Amygdala (tissue), 56 donors: ENCODE measurements at places on chromosomes 12 and 14.

DNA sequence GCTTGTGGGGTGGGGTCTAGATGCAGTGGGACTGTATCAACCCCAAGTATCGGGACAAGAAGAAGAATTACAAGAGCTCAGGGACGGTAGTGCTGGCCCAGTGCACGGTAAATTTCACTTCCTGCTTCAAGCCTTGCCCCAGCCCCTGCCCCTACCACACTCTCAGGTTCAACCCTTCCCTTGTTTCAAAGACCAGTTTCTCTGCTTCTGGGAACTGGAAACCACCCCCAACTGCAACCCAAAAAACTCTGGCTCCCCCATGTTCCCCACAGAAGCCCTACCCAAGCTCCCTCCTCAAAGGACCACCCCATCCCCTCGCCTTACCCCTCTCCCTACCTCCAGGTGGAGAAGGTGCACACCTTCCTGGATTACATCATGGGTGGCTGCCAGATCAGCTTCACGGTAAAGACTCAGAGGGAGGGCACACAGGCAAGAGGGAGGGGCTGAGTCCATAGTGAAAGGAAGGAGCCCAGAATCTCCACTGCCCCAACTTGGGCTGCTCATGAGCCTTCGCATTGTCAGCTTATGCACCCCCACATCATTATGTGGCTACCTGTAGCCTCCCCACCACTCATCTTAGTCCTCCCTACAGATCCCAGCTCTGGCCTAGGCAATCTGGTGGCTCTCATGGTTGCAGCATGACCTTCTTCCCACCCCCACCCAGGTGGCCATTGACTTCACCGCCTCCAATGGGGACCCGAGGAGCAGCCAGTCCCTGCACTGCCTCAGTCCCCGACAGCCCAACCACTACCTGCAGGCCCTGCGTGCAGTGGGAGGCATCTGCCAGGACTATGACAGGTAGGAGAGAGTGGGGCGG lies 4.3 kb downstream of the CPNE6 start:
- DNase-seq, result no peak

GRCh38 chr12:120247621-120248030 lies 17.9 kb downstream of the PXN start:
- no peak for DNase-seq

DNA sequence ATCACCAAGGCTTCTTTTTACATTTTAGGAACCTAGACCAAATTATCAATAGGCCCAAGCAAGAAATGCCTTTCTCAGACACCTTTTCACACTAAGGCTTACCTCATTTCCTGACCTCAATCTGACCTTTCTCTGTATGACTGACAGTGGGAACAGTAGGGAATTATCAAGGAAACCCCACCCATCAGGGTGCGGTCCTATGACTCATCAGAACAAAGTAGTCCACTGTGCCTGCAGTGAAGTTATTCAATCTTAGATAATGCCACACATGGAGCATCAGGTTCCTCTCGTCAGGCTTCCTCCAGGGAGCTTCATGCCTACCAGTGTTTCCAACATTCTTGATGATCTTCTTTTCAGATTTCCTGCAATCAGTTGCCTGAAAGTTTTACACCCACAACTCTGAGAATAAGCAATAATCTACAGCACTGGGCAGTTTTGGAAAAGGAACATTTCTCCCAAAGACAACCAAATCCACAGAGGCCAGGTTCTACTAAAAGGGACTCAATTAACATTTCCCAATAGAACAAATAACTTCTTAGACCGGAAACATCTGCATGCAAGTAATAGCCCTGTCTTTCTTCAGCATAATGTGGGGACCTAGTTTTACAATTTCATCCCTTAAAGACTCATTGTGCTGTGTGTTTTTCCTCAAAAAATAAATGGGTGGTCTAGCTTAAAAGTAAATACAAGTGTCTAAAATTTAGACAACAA lies 35.9 kb upstream of the TMTC2 start:
- no peak for DNase-seq

DNA sequence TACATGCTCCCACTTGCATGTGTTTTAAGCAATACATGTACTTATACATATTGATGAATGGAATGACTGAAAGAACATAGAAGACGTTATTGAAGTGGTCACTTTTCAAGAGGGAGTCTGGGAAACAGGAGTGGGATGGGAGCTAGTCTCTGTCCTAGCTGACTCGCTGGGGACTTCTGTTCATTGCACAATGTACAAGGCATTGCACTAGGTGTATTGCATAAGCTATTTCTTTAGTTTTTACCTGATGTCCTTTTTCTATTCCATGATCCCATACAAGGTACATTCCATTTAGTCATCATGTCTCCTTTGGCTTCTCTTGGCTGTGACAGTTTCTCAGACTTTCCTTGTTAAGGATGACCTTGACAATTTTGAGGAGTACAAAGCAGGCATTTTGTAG lies 4.0 kb upstream of the MYO1H start:
- no peak for DNase-seq

DNA sequence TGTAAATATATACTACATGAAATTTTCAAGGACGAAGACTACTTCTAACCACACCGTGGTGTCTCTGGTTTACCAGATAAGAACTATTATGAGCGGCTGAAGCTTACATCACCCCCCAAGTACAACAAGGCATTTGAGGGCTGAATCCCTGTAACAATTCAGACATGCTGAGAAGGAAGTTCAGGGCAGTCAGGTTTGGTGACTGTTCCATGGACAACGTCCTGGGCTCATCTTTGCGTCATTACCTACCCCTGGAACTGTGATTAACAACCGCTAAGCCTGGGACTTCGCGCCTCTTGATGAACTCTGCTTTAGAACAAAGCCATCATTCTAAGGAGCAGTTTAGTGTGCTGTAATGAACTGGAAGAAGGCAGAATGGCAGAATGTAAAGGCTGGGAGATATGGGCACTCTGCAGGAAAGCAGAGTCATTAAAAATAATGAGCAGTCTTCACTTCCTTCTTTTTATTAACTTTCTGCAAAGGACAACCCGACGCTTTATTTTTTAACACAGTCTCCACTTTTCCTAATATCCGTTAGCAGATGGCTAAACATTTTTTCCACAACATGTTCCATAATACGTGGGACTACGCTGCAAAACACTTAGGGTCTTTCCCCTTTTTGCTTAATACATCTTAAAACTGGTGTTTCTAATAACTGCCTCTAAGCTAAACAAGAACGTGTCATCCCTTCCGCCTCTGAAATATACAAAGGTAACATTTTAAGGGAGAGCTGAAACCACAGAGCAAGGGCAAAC lies 263.2 kb downstream of the ADAMTS20 start:
- no peak for DNase-seq

DNA sequence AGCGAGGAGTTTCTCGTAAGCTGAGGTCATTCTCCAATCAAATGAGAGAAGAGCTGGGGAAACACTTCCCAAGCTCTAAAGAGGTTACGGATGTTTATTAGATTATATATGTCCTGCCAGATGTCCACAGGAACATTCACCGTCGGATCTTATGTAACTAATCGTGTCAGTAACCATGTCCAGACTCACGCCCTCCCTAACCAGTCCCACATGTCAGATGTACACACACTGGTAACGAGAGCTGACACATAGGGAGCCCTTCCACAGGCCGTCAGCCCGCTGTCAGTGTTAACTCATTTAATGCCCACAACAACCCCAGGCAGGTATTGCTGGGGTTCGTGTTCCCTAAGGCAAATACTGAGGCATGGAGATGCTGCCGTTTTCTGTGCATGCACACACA lies 223.7 kb upstream of the RTL1 start:
- DNase-seq, result no peak

DNA sequence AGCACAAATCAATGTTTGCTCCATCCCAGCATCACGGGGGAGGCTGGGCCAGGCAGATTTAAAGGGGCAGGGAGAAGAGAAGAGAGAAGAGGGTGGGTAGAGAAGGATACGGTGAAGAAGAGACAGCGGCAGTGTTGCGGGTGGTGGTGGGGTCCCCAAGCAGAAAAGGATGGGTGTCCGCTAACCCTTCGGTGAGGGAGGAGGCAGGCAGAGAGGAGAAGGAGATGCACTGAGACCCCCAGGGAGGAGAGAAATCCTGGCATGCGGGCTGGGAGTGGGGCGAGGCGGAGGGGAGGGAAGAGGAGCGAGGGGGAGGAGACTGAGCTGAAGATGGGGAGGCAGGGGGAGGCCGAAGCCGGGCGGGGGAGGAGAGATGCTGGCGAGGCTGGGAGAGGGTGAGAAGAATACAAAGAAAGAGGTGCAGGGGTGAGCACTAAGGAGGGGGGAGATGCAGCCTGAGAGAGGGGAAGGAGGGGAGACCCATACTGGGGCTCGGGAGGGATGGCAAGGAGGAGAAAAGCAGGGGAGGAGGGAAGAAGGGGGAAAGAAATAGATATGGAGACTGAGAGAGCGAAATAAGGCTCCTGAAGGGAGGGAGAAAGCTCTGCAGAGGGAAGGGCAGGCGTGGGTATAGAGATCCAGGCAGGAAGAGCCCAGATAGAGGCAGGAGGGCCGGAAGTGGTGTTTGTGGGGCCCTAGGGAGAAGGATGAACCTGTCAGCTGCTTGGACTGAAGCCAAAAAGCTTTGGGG lies at the start of gene JPH4:
Gene JPH4, minus strand, starts transcription at position 231 of the 751 bp plus-strand sequence. CDS start 1,337 bp downstream, outside the sequence.
- peak; percentile 54 for DNase-seq
